Left lung (tissue), 14 donors: ENCODE measurements at places on chromosomes 7 and 10. TPM values are rescaled to one million over a fixed set of nuclear protein-coding genes. Genes with fewer than 3 reads are reported as not detected.

DNA sequence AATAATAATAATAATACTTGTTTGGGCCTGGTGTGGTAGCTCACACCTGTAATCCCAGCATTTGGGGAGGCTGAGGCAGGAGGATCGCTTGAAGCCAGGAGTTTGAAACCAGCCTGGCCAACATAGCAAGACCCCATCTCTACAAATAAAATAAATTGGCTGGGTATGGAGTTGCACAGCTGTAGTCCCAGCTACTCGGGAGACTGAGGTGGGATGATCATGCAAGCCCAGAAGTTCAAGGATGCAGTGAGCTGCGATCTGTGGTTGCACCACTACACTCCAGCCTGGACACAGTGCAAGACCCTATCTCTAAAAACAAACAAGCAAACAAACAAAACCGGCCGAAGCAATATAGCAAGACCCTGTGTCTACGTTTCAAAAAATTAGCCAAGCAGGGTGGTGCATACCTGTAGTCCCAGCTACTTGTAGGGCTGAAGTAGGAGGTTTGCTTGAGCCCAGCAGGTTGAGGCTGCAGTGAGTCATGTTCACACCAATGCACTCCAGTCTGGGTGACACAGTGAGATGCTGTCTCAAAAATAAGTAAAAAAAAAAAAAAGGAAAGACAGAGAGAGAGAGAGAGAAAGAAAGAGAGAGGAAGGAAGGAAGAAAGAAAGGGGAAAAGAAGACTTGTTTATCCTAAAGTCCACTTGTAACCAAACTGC lies 85.6 kb upstream of the KDM7A start:
- no peaks in the 10 kb centered on the region for H3K36me3 ChIP-seq
- H3K4me3 ChIP-seq: no peak overlapping the region

DNA sequence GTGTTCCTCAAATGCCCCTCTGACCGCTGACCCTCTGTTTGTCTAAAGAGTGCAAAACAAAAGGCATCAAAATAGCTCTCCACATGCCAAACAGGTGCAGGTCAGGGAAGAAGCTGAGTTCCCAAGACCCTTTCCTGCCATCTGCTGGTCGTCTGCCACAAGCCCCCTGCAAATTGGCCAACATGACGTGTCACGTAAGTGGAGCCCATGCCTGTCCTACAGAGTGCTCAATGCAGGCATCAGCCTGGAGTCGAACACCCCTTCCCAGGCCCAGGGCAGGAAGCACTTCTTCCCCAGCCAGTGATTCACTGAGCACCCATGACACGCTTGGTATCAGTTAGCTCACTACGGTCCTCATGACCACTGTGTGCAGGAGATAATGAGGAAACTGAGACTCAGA lies 14.1 kb downstream of the TMEM72 start:
- no peak overlapping the region for H3K4me3 ChIP-seq
- H3K27me3 ChIP-seq: no peaks in the 10 kb centered on the region
- H3K4me1 ChIP-seq: peaks cover 9% of the 10 kb centered on the region
- H3K36me3 ChIP-seq: no peaks in the 10 kb centered on the region

GRCh38 chr10:100100651-100101184 lies 19.0 kb upstream of the CPN1 start:
- H3K4me3 ChIP-seq: no peak overlapping the region
- H3K4me1 ChIP-seq: no peaks in the 10 kb centered on the region
- H3K27ac ChIP-seq: no peak overlapping the region
- no peaks in the 10 kb centered on the region for H3K36me3 ChIP-seq
- no peak for DNase-seq

- no peak for DNase-seq
- no peaks in the 10 kb centered on the region for H3K4me1 ChIP-seq
- no peak overlapping the region for H3K27ac ChIP-seq
- H3K27me3 ChIP-seq: no peaks in the 10 kb centered on the region
- H3K36me3 ChIP-seq: no peaks in the 10 kb centered on the region
Measured at GRCh38 chr7:113394856-113395255, 276.5 kb upstream of the SMIM30 start.

- no peaks in the 10 kb centered on the region for H3K36me3 ChIP-seq
Measured at GRCh38 chr10:47022311-47023131, 111.3 kb downstream of the PTPN20 start.

- H3K4me1 ChIP-seq: no peaks in the 10 kb centered on the region
- no peak overlapping the region for H3K4me3 ChIP-seq
- DNase-seq: no peak
- no peaks in the 10 kb centered on the region for H3K36me3 ChIP-seq
- no peak overlapping the region for H3K27ac ChIP-seq
- H3K27me3 ChIP-seq: no peaks in the 10 kb centered on the region
Measured at GRCh38 chr10:107701943-107702342, 537.4 kb upstream of the SORCS1 start.

DNA sequence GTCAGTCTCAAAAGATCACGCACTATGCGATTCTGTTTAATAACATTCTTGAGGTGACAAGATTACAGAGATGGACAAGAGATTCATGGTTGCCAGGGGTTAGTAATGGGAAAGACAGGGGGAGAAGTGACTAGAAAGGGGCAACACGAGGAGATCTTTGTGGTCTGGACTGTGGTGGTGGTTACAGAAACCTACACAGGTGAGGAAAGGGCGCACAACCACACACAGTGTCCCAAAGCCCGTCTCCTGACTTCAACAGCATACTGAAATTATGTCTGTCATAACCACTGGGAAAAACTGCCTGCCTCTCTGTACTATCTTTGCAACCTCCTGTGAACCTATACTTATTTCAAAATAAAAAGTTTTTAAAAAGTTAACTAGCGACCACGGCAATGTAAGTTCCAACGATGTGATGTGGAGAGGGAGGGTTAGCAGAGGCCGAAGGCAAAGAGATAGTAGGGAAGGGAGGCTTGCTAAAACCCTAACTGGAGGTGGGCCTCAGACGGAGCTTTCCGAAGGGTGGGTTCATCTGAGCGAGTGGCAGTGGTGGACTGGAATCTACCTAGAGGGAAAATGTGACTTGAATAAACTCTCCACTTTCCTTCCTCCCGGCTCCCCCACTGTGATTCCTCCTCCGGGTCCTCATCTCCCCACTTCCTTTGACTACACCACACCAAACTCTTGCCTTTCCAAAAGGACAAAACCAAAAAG lies 43.7 kb downstream of the GNA12 start:
- H3K4me1 ChIP-seq: peaks cover 12% of the 10 kb centered on the region
- no peaks in the 10 kb centered on the region for H3K36me3 ChIP-seq
- H3K27me3 ChIP-seq: no peaks in the 10 kb centered on the region
- H3K4me3 ChIP-seq: no peak overlapping the region

DNA sequence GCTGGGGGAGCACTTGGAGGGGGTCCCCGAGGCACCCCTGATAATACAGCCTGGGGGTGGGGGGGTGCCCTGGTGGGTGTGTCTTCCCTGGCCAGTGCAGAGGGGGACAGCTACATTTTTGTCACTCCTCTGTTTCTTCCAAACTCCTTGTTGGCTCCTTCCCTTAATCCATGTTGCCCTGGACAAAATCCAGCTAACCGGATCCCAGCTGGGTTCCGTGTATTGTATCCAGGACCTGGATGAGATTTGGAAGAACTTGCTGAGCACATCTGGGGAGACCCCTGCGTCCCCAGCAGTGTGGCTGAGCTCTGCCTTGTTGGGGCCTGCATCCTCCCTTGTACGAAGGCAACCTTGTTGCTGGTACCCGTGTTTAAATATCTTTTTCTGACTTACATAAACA lies 86.8 kb upstream of the BTBD16 start:
- peaks cover 12% of the 10 kb centered on the region for H3K4me1 ChIP-seq
- no peak overlapping the region for H3K27ac ChIP-seq
- no peak overlapping the region for H3K4me3 ChIP-seq

DNA sequence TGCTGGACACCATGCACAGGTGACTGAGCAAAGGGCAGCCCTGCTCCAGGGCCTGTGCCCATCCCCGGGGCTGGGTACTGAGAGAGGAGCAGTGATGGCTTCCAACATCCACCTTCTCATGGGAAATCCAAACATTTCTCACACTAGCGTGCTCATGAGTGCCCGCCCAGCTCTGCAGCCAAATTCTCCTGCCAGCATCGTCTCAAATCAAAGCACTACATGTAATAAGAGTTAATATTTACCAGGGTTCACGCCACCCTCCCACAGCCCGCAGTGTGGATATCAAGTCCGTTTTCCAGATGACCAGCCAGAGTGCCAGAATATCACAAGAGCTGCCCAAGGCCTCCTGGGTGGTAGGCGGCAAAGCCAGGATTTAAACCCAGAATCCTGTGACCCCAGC lies 12.1 kb downstream of the IL15RA start:
- H3K27ac ChIP-seq: no peak overlapping the region
- no peak overlapping the region for H3K4me3 ChIP-seq
- peaks cover 71% of the 10 kb centered on the region for H3K36me3 ChIP-seq
- no peaks in the 10 kb centered on the region for H3K27me3 ChIP-seq
- H3K4me1 ChIP-seq: no peaks in the 10 kb centered on the region
- no peak for DNase-seq

GRCh38 chr7:17103984-17104383 lies 194.5 kb upstream of the AHR start:
- H3K27ac ChIP-seq: no peak overlapping the region

DNA sequence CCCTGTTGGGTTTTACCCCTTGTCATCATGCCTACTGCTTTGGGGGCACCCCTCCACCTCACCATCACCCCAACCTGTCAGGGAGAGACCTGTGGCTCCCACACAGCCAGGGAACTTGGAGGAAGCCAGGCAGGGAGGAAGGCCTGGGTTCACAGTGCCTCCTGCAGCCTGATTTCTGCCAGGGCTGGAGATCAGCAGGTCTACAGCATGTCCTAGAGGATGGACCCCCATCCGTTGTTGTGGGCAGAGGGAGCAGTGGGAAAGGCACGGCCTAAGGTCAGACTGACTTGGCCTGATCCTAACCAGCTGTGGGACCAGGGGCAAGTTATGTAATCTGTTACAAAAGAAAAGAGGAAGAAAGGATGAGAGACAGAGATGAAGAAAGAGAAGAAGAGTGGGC lies 28.2 kb downstream of the ZCCHC24 start:
- H3K4me3 ChIP-seq: no peak overlapping the region
- no peak for DNase-seq
- no peaks in the 10 kb centered on the region for H3K36me3 ChIP-seq
- H3K27ac ChIP-seq: no peak overlapping the region

GRCh38 chr10:120328647-120329046 lies 128.4 kb upstream of the PLPP4 start:
- DNase-seq: no peak
- H3K27me3 ChIP-seq: no peaks in the 10 kb centered on the region
- H3K4me1 ChIP-seq: no peaks in the 10 kb centered on the region
- H3K27ac ChIP-seq: no peak overlapping the region

DNA sequence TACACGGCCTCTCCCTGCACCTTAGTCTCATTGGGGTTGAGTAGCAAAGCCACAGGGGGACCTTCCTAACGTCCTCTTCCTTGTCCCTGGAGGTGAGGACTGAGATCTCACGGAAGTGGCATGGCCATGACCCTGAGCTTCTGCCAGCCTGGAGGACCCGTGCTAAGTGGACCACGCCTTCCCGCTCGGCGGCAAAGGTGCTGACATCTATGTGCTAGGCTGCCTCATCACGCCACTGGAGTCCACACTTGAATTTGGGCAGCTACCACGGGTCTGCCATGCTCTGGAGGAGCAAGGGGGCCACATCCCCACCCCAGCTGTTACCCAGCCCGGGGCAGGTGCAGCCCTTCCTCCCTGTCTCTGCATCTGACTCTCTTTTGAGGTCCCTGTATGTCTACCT lies 15.3 kb downstream of the GHRHR start:
- no peaks in the 10 kb centered on the region for H3K4me1 ChIP-seq
- no peaks in the 10 kb centered on the region for H3K36me3 ChIP-seq
- no peak for DNase-seq
- no peak overlapping the region for H3K4me3 ChIP-seq

- H3K27me3 ChIP-seq: no peaks in the 10 kb centered on the region
- no peak overlapping the region for H3K27ac ChIP-seq
- H3K36me3 ChIP-seq: no peaks in the 10 kb centered on the region
Measured at GRCh38 chr7:156610130-156610529, 30.4 kb upstream of the RNF32 start.

GRCh38 chr7:133739817-133740216 lies 387.3 kb upstream of the LRGUK start:
- no peaks in the 10 kb centered on the region for H3K4me1 ChIP-seq
- H3K4me3 ChIP-seq: no peak overlapping the region
- no peak for DNase-seq

GRCh38 chr10:77296534-77297392 lies 340.8 kb downstream of the KCNMA1 start:
- H3K4me3 ChIP-seq: no peak overlapping the region
- H3K36me3 ChIP-seq: no peaks in the 10 kb centered on the region
- no peak overlapping the region for H3K27ac ChIP-seq
- no peaks in the 10 kb centered on the region for H3K4me1 ChIP-seq
- DNase-seq: no peak
- H3K27me3 ChIP-seq: no peaks in the 10 kb centered on the region

- no peak for DNase-seq
- H3K4me3 ChIP-seq: no peak overlapping the region
- H3K4me1 ChIP-seq: peaks cover 5% of the 10 kb centered on the region
- H3K27ac ChIP-seq: no peak overlapping the region
- no peaks in the 10 kb centered on the region for H3K36me3 ChIP-seq
Measured at GRCh38 chr7:142185801-142186200, 72.1 kb downstream of the PRSS58 start.

DNA sequence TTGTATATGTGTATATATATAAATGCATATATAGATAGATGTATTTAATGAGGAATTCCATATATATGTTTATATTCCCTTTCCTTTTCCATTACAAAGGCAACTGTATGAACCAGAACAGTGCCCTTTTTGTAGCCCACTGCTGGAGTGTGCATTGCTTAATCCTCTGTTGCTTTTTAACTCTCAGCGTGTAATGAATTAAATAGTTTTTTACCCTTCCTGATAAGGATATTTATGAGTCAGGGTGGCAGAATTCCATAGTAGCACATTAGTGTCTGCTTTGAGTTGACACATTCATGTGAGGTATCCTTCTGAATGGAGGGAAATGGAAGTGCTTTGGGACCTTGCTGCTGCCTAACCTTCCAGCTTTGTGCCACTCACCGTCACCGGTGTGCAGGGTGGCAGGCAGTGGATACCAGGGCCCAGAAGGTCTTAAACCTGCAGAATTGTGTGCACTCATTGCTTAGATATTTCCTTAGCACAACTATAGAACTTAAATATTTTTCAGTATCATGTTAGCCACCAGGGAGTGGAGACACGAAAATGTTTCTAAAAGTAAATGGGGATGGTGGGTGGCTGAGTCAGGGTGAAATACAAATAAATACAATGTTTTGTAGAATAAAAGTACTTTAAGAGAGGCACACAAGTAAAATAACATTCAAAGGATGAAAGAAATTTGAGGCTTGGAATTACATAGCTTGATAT lies 117.9 kb downstream of the SND1 start:
- no peak overlapping the region for H3K4me3 ChIP-seq
- no peak for DNase-seq
- H3K27ac ChIP-seq: no peak overlapping the region
- no peaks in the 10 kb centered on the region for H3K27me3 ChIP-seq
- no peaks in the 10 kb centered on the region for H3K36me3 ChIP-seq
- H3K4me1 ChIP-seq: no peaks in the 10 kb centered on the region

TUBB8 gene
- total RNA-seq: not detected

STOX1 gene
- total RNA-seq: 1.1 TPM

UCN3 gene
- not detected for total RNA-seq
